Right atrium auricular region (tissue), 2 donors: ENCODE measurements at places on chromosomes 6 and 20. TPM values are rescaled to one million over a fixed set of nuclear protein-coding genes. Genes with fewer than 3 reads are reported as not detected.

GRCh38 chr20:1382670-1383069 lies 10.2 kb downstream of the FKBP1A start:
- no peak for DNase-seq

Gene C6orf141
- total RNA-seq: not detected

GRCh38 chr6:88062376-88062775 lies 14.7 kb downstream of the SPACA1 start:
- DNase-seq: no peak

DNA sequence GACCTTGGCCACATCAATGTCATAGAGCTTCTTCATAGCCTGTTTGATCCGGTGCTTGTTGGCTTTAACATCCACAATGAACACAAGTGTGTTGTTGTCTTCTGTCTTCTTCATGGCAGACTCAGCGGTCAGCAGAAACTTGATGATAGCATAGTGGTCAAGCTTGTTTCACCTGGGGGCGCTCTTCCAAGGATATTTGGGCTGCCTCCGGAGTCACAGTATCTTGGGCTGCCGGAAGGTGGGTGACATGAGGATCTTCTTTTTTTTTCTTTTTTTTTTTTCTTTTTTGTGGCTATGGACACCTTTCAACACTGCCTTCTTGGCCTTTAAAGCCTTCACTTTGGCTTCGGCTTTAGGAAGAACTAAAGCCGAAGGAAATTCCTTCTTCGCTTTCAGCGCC lies 244.6 kb downstream of the GJA1 start:
- DNase-seq: no peak

Gene GPR6
- not detected for total RNA-seq

- no peak for DNase-seq
These were observed 69.7 kb downstream of the ANKS1A start for GRCh38 chr6:34958734-34959133.

GRCh38 chr6:352896-353470 lies 38.6 kb upstream of the IRF4 start:
- DNase-seq: no peak

Gene C6orf132
- total RNA-seq: 2.8 TPM

DNA sequence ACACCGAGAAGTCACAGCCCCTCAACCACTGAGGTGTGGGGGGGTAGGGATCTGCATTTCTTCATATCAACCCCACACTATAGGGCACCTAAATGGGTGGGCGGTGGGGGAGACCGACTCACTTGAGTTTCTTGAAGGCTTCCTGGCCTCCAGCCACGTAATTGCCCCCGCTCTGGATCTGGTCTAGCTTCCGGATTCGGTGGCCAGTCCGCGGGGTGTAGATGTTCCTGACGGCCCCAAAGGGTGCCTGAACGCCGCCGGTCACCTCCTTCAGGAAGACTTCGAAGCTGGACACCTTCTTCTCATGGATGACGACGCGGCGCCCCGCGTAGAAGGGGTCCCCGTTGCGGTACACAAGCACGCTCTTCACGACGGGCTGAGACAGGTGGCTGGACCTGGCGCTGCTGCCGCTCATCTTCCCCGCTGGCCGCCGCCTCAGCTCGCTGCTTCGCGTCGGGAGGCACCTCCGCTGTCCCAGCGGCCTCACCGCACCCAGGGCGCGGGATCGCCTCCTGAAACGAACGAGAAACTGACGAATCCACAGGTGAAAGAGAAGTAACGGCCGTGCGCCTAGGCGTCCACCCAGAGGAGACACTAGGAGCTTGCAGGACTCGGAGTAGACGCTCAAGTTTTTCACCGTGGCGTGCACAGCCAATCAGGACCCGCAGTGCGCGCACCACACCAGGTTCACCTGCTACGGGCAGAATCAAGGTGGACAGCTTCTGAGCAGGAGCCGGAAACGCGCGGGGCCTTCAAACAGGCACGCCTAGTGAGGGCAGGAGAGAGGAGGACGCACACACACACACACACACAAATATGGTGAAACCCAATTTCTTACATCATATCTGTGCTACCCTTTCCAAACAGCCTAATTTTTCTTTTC lies at the start of gene DCDC2:
TSS of gene DCDC2 (minus strand) at position 724 of the 883 bp plus-strand sequence. CDS start at position 415, 309 bp downstream.
- no peak for DNase-seq

Gene KCNQ2
- total RNA-seq: not detected

GRCh38 chr6:132814716-132815570 lies 574 bp downstream of the RPS12 start:
- no peak for DNase-seq

DNA sequence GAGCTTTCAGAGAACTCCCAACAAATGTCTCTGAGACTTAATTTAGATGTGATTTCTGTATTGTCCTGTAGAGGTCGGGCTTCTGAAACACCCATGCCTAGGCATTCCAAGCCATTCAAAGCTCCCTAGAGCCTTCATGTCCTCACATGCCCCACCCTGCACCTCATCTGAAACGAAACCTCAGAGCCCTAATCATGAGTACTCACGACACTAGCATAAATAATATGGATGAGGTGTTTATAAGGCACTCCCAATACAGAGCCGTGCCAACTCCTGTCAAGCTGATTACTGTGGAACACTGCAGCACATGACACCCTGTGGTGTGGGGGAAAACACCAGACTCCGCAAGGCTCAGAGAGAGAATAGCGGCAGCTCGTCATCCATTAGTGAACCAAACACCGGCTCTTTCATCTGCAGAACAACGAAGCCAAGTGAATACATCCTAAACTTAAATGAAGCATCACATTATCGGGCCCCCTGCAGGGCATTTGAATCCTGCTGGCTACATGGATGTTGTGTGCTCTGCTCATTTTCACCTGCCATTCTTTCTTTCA lies 83.8 kb downstream of the FNDC1 start:
- DNase-seq: no peak
